ENCODE measurements at places on chromosomes 4 and X.

DNA sequence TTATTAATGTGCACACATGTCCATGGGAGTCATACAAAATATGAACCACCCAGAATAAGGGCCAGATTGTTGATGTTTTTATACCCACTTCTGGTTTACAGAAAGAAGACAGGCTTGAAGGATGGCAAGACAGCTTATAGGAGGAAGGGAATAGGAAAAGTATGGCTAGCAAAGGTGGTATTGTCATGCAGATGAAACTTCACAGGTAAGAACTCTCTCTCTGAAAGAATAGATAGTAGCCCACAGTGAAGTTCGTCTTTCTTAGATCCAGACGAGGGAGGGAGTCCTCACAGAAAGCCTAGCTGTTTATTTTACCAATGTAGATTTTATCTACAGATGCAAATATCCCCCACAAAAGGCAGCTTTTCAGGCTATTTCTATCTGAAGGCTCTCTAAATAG is 43.7 kb upstream of the SPIN4 start:
- no peak for DNase-seq

DNA sequence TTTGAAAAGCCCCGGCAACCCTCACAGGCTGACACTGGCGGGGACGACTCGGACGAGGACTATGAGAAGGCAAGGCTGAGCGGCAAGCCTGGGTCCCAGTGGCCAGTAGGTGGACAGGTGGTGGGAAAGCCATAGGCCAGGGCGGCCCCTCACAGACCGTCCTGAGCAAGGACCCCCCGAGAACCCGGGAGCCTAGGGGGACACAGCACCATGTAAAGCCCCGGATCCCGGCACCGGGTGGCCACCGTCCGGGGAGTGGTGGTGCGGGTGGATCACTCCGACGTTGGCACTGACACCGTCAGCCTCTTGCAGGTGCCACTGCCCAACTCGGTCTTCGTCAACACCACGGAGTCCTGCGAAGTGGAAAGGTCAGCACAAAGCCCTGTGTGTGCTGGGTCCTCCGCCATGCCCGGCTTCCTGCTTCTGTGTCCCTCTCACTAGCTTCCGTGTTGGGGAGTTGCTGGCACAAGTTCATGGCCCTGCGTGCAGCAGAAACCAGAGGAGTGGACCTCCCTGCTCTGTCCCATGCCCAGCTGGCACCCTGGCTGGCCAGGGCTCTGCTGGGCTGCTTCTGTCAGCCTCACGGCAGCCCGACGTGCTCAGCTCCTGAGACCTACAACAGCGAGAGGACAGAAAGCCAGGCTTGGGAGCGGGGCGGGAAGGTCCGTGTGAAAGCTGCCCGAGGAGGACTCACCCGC is 11.9 kb upstream of the ADD1 start:
- no peak for DNase-seq

DNA sequence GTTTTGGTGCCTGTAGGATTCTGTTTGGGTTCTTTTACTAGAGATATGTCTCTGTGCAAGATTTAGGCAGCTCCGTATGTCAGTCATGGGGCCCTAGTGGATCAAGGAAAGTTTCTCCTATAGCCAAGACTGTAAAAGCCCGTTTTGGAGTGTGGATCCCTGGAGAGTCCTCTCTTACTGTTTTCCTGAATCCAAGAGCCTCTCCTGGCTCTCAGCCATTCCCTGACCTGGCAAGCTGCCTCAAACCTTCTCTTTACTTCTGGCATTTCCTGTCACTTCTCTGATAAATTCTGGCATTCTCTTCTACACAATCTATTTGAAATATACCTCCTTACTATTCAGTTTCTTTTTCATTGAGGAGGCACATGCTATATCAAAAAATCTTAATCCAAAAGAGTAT is 41.4 kb downstream of the DCAF12L2 start:
- DNase-seq = no peak

- DNase-seq = no peak
Measured at GRCh38 chrX:15681433-15681832, 16.8 kb upstream of the CLTRN start.

DNA sequence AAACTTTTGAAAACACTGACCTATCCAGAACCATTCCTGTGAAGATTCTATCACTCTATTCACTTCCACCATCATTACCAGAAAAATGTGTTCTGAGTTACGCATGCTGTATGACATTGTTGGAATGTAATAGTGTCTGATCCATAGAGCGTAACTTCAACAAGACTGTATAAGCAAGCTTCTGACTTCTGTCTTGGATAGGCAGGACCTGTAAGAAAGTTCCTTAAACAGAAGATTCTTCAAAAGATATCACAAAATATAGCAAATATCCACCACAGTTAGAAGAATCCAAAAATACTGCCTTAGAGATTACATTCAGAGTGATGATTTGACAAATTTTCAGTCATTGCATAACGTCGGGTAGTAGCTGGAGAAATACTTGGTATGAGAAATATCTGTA is 14.0 kb upstream of the SPOCK3 start:
- DNase-seq = no peak

Measured in activated gamma-delta T cell treated with anti-CD3 and anti-CD28 coated beads, Interleukin-2, amount 50 U/mL, for 16 hours (primary cell).